Astrocyte (in vitro differentiated cells and primary cell): ENCODE measurements at places on chromosomes 4 and X. TPM values are rescaled to one million over a fixed set of nuclear protein-coding genes. Genes with fewer than 3 reads are reported as not detected.

DNA sequence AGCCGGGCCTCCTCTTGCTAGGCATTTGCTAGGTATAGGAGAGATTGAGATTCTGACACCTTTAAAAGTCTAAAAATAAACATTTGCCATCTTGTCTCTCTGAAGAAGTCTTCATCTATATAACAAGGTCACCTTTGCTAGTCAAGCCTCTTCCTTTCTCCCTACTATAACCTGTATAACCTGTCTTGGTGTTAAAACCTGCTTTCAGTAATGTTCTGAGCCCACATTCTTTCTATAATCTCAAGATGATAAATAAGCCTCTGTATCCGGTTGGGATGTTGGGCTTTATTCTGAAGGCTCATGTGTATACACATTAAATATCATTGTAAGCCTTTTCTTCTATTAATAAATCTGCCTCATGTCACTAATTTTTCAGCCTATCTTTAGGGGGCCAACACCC, 10.2 kb downstream of the ASIC5 start:
- no peak for DNase-seq

DNA sequence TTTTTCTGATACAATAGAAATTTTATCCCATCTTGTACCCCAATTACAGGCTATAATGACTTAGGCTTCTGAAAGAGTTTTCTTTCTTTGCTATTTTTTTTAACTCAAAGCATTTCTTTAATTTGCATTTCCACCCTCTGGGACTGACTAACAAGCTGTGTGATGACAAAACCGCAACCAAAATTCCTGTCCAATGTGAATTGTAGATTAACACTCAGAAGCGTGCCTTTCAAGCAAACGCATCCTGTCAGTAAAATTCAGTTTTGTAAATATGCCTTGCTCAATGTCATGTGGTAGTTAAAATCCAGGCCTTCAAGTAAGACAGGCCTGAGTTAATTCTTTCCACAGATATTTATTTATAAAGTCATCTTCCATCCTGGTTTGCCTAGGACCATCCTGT, 50.3 kb downstream of the STK32B start:
- no peak for DNase-seq

- DNase-seq = no peak
Observed at GRCh38 chrX:20421275-20421674, 154.6 kb upstream of the RPS6KA3 start.

- DNase-seq = peak; percentile 22
Observed at GRCh38 chrX:50579955-50580354, 109.3 kb upstream of the DGKK start.

- no peak for DNase-seq
Observed at GRCh38 chr4:158770671-158771070, 1.8 kb downstream of the FNIP2 start.

- no peak for DNase-seq
Observed at GRCh38 chrX:137194164-137194563, 160.4 kb upstream of the GPR101 start.

GRCh38 chr4:128349921-128350320, 62.3 kb upstream of the PGRMC2 start:
- peak; percentile 77 for DNase-seq

DNA sequence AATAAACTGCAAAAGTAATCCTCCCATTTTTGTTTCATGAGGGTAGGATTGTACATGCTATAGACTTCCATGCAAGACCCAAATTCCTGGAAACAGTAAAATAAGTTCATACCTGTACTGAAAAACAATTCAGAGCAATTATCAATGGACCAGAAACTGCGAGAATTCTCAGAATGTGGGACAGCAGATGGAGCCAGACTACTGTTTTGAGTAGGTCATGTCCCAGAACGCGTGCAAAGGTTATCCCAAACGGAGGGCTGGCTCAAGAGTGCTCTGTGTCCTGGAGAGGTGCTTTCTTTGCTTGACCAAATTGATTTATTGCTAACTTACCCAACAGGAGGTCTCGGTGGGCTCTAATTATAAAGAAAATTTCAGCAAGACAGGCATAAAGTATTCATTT, 1.7 kb upstream of the MAGEH1 start:
- DNase-seq = no peak

- no peak for DNase-seq
Observed at GRCh38 chr4:10201381-10202223, 85.0 kb upstream of the WDR1 start.

GRCh38 chrX:50705042-50705441, 109.0 kb downstream of the SHROOM4 start:
- DNase-seq = no peak

DNA sequence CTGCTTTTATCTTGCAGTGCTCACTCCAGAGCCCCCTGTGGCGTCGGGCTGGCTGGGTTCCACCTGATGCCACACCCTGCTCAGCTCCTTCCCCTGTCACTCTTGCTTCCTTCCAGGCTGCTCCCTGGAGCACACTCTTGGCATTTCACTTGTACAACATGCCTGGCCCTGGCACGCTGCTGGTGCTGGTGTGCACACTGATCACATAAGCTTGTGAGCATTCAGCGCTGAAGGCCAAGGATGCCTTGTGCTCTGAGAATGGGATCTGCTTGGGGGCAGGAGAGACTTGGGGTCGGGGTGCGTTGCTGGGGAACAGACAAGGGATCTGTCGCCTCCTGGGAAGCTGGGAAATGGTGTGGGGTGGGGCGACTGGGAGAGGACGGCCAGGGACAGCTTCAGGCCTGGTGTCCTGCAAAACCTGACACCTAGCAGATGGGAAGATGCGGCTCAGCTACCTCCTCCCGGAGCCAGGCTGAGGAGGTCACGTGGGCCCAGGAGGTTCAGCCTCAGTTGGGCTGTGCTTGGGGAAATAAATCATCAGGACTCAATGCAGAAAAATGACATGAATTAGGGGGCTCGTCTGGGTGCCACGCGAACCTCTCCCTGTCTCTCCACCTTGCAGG, 108.5 kb downstream of the PHKA2 start:
- DNase-seq = no peak

GRCh38 chrX:21524008-21524407, 134.1 kb downstream of the KLHL34 start:
- DNase-seq = no peak

DNA sequence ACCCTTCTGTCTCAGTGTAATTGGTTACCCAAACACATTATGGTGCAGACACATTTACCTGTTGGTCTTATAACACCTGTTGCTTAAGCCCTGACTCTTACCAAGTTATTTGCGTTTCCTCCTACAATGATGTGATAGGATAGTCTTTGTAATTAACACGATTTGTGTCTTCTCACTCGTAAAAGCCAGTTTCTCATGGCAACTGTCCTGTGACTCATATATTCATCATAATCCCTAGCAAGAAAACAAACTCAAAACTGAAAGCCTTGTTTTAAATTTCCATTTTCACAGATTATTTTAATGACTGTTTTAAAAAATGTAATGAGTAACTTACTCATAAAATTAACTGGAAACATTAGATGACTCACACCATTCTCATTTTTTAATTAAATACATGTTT, 495.2 kb downstream of the NLGN4X start:
- DNase-seq = no peak

DNA sequence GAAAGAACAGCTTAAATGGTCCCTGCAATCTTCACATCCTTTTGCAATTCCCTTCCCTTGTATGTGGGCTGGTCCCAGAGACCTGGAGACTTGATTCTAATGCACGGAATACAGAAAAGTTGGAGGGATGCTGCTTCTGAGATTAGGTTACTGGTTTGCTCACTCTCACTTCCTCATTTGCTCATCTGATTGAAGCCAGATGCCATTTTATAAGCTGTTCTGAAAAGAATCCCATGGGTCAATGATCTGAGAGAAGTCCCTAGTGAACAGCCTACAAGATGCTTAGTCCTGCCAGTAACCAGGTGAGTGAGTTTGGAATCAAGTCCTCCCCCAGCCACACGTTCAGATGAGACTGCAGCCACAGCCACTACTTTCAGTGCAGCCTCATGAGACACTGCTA, 35.9 kb downstream of the MAGEA1 start:
- no peak for DNase-seq

DNA sequence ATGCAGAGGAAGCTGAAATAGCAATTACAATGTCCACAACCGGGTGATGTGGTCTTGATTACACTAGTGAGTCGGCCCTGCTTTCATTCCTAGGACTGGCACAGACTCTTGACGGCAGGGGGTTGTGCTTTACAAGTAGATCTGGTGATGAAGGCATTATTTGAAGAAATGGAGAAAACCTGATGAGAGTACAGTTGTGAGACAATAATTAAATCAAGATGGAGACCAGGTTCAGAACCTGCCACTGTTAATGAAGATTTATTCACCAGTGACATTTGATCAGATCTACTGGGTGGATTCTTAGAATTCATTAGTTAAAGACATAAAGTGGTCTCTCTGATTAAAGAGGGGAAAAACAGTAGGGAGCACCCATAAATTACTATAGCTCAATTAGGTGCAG, 747.2 kb downstream of the STPG2 start:
- no peak for DNase-seq

- DNase-seq = peak; percentile 93
Observed at GRCh38 chr4:24991015-24991414, 39.7 kb downstream of the LGI2 start.

GRCh38 chr4:4502694-4503311, 39.0 kb downstream of the STX18 start:
- peak; percentile 72 for DNase-seq

DNA sequence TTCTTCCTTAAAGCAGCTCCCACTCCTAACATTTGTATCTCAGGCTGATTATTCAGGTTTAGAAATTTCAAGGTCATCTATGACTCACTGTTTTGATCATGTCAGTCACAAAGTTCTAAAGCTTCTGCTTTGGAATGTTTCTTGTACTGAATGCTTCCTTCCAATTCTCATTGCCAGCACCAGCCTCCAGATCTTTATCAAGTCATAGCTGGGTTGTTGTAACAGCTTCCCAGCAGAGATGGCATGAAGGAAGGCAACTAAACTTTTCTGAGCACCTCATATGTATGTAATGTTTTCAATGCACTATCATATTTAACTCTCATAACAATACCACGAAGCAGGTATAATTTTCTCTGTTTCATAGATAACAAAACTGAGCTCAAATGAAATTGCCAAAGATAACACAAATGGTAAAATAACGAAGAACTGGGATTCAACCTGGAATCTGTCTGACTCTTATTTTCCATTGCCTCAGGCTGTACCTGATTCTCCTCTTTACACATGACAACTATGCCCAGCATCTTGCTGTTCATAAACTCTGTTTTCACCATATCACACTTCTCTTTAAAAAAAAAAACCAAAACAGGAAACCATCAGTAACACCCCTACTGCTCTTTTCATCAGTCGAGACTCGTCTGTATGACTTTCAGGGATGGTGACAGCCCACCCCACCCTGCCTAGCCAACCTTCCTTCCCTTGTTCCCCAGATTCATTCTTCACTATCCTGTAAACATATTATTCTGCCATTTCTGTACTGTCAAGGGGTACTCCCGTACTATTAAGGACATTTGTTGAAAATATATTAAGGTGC, 13.4 kb downstream of the TRPC3 start:
- DNase-seq = no peak

- peak; percentile 10 for DNase-seq
Observed at GRCh38 chr4:73869130-73870055, at the start of gene CXCL1. CXCL1 (plus strand) TSS chr4:73869393; CDS start chr4:73869471, 78 bp downstream.

DNA sequence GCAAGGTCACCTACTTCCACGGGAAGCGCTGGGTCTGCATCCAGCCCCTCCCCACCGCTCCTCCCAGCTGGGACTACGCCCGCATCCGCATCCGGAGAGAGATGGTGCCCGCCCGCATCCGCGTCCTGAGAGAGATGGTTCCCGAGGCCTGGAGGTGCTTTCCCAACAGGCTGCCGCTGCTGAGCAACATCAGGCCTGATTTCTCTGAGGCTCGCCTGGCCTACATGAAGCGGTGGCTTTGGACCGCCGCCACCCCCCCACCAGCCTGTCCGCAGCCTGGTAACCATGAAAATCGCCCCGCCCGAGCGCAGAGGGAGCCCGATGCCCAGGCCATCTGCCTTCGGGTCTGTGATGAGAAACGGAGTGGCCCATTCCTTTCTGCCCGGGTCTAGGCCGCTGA, 18.1 kb downstream of the CLTRN start:
- DNase-seq = no peak

Gene CAPN6
- 3.9 and 9.4 TPM in 2 replicates for total RNA-seq

Gene CT45A2
- total RNA-seq = not detected in 2 replicates

Gene GYPA
- total RNA-seq = not detected in 2 replicates

Gene VCX2
- not detected in 2 replicates for total RNA-seq

Gene ERVMER34-1
- total RNA-seq = 0.29 and 0.32 TPM in 2 replicates

Gene CTAG1A
- total RNA-seq = not detected in 2 replicates

Gene CT55
- total RNA-seq = not detected in 2 replicates

Gene DCK
- total RNA-seq = 7.0 and 10.8 TPM in 2 replicates
